ENCODE measurements at places on chromosomes 6 and 20.

- DNase-seq, result no peak
- no peaks in the 10 kb centered on the region for H3K4me1 ChIP-seq
- no peaks in the 10 kb centered on the region for H3K36me3 ChIP-seq
- H3K4me3 ChIP-seq, result no peak overlapping the region
- H3K27me3 ChIP-seq, result no peaks in the 10 kb centered on the region
- H3K27ac ChIP-seq, result no peak overlapping the region
These were observed 166.8 kb downstream of the IBTK start for GRCh38 chr6:82080767-82081166.

- no peak for DNase-seq
- no peak overlapping the region for H3K27ac ChIP-seq
- H3K36me3 ChIP-seq, result no peaks in the 10 kb centered on the region
- H3K27me3 ChIP-seq, result peaks cover 4% of the 10 kb centered on the region
- no peak overlapping the region for H3K4me3 ChIP-seq
These were observed 5.3 kb downstream of the POPDC3 start for GRCh38 chr6:105174512-105174911.

DNA sequence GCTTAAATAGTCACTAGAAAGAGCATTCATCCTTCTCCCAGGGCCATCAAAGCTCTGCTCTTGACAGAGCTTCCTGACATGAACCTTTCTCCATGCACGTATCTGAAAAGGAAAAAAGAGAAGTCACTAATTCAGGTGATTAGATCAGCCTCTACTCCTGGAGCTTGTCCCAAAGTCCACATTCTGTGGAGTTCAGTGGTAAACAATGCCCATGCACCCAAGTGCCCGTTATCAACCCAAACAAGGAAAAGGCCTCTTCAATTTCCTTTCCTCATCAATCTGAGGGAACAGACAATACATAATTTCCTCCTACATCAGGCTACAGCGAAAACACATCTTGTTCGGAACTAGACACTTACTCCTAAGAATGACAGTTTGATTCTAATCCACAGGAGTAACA lies 129.2 kb upstream of the PCSK2 start:
- no peaks in the 10 kb centered on the region for H3K27me3 ChIP-seq
- no peaks in the 10 kb centered on the region for H3K4me1 ChIP-seq
- DNase-seq, result no peak
- no peaks in the 10 kb centered on the region for H3K36me3 ChIP-seq

GRCh38 chr20:20366551-20366875 lies 1.4 kb upstream of the INSM1 start:
- no peaks in the 10 kb centered on the region for H3K36me3 ChIP-seq
- H3K4me3 ChIP-seq, result no peak overlapping the region
- H3K4me1 ChIP-seq, result peaks cover 31% of the 10 kb centered on the region
- H3K27ac ChIP-seq, result no peak overlapping the region
- H3K27me3 ChIP-seq, result peaks cover 67% of the 10 kb centered on the region

DNA sequence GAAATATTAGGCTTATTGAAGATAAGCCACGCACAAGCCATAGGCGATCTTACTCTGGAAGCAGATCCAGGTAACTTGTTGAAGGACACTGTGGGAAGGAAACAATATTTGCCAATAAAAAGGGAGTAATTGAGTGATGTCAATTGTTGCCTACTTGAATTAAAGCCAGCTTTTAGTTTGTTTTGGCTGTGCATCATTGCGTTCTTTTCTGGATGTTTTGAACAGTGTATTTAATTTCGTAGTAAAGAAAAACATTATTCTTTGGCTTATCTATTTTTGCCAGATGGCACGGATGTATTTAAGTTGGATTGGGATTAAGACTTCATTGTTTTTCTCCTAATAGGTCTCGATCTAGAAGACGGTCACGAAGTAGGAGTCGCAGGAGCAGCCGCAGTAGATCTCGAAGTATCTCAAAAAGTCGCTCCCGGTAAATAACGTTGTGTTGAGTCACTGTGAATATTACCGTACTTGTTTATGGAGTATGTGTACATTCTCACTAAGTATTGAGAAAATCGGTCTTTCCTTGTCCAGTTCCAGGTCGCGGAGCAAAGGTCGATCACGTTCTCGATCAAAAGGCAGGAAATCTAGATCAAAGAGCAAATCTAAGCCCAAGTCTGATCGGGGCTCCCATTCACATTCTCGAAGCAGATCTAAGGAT lies 2.6 kb downstream of the SRSF6 start:
- H3K36me3 ChIP-seq, result peaks cover 63% of the 10 kb centered on the region
- peaks cover 13% of the 10 kb centered on the region for H3K4me1 ChIP-seq
- DNase-seq, result no peak
- H3K27ac ChIP-seq, result no peak overlapping the region

DNA sequence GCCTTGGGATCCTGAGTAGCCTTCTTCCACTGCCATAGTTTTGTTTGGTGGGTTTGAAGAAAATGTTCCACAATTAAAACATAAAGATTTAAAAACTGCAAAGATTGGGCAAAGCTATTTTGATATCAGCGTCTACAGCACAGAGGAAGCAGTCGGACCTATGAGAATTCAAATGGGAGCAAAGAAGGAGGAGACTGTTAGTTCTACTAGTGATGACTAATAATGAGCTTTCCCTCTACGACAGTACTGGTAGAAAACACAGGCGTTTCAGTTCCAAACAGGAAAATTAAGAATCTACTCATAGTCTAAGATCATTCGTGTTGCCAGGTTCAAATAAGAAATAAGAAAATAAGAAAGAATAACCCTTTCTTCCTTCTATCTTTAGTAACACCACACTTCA lies 121.2 kb downstream of the INSM1 start:
- no peaks in the 10 kb centered on the region for H3K27me3 ChIP-seq
- H3K27ac ChIP-seq, result no peak overlapping the region
- H3K4me3 ChIP-seq, result no peak overlapping the region
- DNase-seq, result no peak
- H3K36me3 ChIP-seq, result peaks cover 13% of the 10 kb centered on the region

GRCh38 chr20:36275441-36276189 lies 30.5 kb upstream of the DLGAP4 start:
- H3K4me1 ChIP-seq, result no peaks in the 10 kb centered on the region
- H3K4me3 ChIP-seq, result no peak overlapping the region
- no peak overlapping the region for H3K27ac ChIP-seq

DNA sequence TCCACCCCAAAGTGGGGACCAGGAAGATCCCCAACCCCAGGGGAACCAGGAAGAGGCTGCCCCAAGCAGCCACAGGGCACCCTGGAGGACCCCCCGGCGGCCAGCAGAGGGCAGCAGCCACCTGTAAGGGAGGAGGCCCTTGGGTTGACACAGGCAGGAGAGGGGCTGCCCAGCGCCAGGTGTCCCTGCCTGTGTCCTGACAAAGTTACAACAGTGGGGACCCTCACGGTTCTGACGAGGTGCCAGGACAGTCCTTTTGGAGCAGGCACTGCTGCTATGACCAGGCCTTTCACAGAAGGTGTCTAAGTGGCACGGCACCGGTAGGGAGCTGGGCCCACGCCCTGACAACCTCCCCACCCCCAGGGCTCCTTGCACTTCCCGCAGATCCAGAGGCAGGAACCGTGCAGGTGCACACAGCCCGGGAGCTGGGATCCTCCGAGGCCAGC lies 176.7 kb downstream of the BMP7 start:
- peaks cover 6% of the 10 kb centered on the region for H3K4me1 ChIP-seq
- DNase-seq, result peak; percentile 44
- no peaks in the 10 kb centered on the region for H3K27me3 ChIP-seq
- H3K36me3 ChIP-seq, result no peaks in the 10 kb centered on the region

- H3K36me3 ChIP-seq, result no peaks in the 10 kb centered on the region
- H3K27ac ChIP-seq, result no peak overlapping the region
- DNase-seq, result no peak
- no peaks in the 10 kb centered on the region for H3K27me3 ChIP-seq
These were observed 118.9 kb upstream of the CEP85L start for GRCh38 chr6:118770112-118770788.

- no peak overlapping the region for H3K4me3 ChIP-seq
- no peak for DNase-seq
- no peaks in the 10 kb centered on the region for H3K4me1 ChIP-seq
- H3K27ac ChIP-seq, result no peak overlapping the region
These were observed 123.0 kb downstream of the TCP11 start for GRCh38 chr6:35018182-35018519.

GRCh38 chr6:147131532-147132128 lies 72.6 kb upstream of the STXBP5 start:
- H3K4me3 ChIP-seq, result no peak overlapping the region
- H3K27me3 ChIP-seq, result no peaks in the 10 kb centered on the region
- H3K4me1 ChIP-seq, result no peaks in the 10 kb centered on the region
- no peaks in the 10 kb centered on the region for H3K36me3 ChIP-seq
- DNase-seq, result no peak

- no peak overlapping the region for H3K27ac ChIP-seq
- DNase-seq, result no peak
- no peak overlapping the region for H3K4me3 ChIP-seq
These were observed 203.0 kb downstream of the KCNQ5 start for GRCh38 chr6:72824833-72825232.

DNA sequence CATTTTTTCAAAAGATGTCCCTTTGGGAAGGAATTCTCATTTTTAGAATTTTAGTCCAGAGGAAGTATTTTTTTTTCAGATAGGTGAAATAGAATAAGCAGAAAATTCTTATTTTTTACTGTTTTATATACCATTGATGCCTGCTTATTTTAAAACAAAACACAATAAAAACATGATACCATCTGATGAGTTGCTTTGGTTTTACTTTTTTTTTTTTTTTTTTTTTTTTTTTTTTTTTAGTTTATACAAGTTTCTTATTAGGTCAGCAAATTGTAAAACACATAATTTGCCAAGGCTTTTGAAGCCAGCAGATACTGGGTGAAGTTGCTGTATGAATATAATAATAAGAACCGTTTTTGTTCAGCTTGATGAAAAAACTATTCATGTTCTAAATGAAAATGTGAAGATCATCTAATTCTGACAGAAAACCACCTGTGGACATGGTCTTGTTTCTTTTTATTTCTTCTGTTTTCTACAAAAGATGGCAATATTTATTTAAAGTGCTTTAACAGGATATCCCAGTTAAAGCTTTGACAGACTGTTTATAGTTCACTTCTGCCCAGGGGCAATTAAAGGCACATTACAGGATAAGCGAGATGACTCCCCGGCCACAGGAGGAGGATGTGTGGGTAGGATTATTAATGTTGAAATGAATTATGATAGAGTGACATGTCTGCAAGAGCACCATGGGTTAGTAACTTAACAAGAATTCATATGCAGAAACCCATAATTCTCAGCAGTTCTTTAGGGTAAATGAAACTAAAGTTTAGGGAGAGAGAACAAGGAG lies 31.1 kb downstream of the MYB start:
- H3K27ac ChIP-seq, result no peak overlapping the region
- DNase-seq, result no peak
- no peaks in the 10 kb centered on the region for H3K36me3 ChIP-seq
- no peak overlapping the region for H3K4me3 ChIP-seq

GRCh38 chr20:45905505-45906079 lies 6.4 kb downstream of the PLTP start:
- peaks cover 12% of the 10 kb centered on the region for H3K4me1 ChIP-seq
- H3K4me3 ChIP-seq, result no peak overlapping the region
- no peaks in the 10 kb centered on the region for H3K27me3 ChIP-seq

- DNase-seq, result no peak
- no peak overlapping the region for H3K27ac ChIP-seq
- H3K4me3 ChIP-seq, result no peak overlapping the region
These were observed 486.1 kb downstream of the QKI start for GRCh38 chr6:163900570-163900969.
